Bronchial epithelial cell (primary cell): ENCODE measurements at places on chromosomes 3 and 15. TPM values are rescaled to one million over a fixed set of nuclear protein-coding genes. Genes with fewer than 3 reads are reported as not detected.

GPR171 gene
- total RNA-seq: not detected in 2 replicates

MYO5C gene
- total RNA-seq: 17.8 and 19.7 TPM in 2 replicates

SLC27A2 gene
- total RNA-seq: 1.3 and 6.7 TPM in 2 replicates

DNA sequence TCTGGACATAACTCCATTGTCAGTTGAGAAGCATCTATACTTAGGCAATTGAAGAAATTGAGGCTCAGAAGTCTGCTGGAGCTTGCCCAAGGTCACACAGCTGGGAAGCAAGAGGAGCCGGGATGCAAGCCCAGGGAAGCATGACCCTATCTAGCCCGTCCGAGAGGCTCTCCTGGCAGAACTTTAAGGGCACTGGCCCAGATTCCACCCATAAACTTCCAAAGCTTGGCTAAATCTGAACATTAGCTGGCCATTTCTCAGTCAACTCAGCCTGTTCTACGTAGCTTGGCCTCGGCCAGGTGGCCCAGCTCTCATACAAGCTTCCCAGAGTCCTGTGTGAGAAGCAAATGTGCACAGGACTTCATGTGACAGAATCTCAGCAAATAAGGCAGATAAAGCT lies 75.8 kb downstream of the LRIG1 start:
- no peak for DNase-seq

KBTBD13 gene
- total RNA-seq: not detected in 2 replicates

GRCh38 chr15:55248895-55249294 lies 40.7 kb downstream of the RAB27A start:
- DNase-seq: no peak

CHCHD4 gene
- total RNA-seq: 23.6 and 32.1 TPM in 2 replicates

DNA sequence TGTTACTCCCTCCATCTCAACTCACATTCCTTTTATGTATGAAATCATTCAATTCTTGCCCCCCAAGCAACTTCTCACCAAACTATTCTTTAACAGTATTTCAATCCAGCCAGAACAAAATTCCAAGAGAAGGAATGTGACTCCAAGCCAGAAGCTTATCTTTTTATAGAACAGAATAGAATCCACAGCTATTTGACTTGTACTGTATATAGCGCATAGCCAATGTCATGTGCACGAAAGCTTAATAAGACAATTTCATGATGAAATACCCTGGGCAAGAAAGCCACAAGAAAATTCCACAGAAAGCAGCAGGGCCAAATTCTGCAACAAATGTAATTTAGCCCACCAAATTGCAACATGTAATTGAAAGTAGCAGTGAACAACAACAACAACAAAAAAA lies 127.6 kb upstream of the UBE2E2 start:
- DNase-seq: no peak

GRCh38 chr3:31768479-31769125 lies 212.5 kb downstream of the OSBPL10 start:
- peak; percentile 42 for DNase-seq

GHSR gene
- not detected in 2 replicates for total RNA-seq

DNA sequence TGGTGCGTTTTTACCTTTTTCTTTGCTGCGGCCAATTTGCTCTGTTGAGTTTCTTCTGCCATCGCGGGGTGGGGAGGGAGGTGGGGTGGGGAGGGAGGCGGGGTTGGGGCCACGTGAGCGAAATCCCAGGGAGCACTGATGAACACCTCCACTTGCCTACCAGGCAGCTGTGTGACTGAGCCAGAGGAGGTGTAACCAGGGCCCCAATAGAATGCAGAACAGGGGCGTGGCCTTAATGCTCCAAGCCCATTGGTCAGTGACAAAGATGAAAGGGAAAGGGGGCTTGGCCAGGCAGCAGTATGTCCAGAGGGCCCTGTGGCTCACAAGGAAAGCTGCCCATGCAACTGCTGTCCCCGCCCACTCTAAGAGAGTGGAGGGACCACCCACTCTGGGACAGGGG lies 21.4 kb upstream of the OR4F6 start:
- DNase-seq: no peak

DNA sequence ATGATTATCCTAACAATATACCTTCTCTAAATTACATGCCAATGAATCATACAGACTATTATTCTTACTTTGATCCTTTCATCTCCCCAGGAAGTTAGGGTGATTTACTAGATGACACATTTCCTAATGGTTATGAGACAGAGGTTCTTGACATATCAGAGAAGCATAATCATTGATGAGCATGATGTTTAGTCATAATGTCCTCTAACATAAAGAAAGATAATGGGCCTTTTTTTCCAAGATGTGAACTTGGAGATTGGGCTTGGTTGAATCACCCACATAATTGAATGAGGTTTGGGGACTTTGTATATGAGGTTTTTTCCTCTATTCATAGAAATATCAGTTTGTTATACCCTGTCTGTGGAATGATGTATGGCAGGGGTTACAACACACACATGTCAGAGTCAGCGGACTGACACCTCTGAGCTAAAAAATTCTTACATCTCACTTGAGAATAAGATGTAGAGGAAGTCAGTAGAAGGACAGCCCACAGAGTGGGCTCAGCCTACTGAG lies 69.7 kb upstream of the DCBLD2 start:
- DNase-seq: peak; percentile 100

DNA sequence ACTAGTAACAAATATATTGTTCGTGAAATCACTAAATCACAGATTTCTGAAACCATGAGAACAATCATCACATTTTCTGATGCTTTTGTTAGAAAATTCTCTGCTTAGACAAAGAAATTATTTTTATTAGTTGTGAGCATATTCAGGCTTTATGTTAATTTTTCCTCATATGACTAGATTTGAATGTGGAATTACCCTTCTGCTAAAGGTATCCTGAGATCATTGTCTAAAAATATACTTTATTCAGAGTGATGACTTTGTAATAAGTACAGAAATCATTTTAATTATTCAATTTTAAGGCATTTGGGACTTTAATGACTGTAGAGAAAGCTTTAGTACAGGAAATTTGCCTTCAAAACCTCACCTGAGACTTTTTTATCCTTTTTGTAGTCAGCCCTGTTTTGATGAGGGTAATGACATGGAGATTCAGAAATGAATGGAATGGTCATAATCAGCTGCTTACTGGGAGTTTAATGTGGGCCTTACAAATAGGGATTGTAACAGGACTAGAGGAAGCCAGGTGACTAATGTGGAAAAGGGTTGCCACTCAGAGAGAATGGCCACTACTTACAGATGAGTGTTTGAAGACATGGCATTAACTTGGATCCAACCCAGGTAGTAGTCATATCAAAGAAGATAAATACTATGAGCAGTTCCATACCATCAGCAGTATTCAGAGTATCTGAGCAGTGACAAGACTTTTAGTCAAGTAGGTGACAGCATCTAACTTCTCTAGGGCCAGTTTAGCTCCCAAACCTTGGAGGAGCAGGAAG lies 148.3 kb downstream of the MBNL1 start:
- peak; percentile 64 for DNase-seq

- no peak for DNase-seq
Measured at GRCh38 chr15:84987949-84988624, 6.4 kb downstream of the PDE8A start.

CRYBG3 gene
- total RNA-seq: 13.4 and 17.7 TPM in 2 replicates

CHL1 gene
- total RNA-seq: 0.26 TPM in 2 replicates

DNA sequence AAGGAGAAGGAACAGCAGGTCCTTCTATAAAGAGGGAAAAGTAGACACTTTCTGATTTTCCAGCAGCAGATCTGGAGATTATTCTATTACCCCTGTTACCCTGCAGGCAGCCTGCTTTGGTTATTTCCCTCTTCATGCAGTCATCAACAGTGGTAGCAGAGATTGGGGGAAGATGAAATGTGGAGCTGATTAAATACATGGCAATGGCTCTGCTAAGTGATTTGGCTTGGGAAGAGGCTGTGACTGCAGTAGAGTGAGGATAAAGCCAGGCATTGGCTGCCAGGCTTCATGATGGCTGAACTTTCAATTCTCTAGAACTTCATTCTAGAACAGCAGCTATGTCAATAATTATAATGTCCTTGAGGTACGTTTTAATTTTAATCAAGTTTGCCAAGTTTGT lies 29.1 kb downstream of the PTX3 start:
- no peak for DNase-seq

ANKRD34C gene
- total RNA-seq: not detected in 2 replicates

GOLGA8M gene
- 0.13 TPM in 1 of 2 replicates, not detected in the other for total RNA-seq

DNA sequence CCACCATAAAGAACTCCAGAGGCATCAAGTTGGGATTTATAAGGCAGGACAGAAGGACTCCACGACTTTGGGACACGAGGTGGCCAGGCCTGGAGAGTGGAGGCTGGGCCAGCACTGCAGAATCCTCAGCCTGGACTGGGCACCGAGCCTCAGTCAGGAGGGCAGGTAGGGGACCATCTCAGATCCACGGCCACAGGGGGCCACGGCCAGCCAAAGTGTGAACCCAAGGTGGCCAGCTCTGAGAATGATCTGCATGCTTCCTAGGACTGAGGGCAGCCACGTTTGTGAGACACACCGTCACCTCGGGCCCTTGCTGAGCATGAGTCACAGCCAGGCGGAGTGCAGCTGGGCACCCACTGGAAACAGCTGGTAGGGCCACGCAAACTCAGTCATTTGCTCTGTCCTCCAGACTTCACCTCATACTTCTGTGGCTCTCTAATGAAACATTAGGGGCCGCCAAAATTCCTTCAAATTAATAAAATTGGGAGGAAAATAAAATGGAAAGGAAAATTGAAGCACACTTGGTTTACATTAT lies 65.8 kb downstream of the CTNNB1 start:
- DNase-seq: peak; percentile 45

GRCh38 chr3:12367346-12367745 lies 78.5 kb downstream of the PPARG start:
- no peak for DNase-seq

RETNLB gene
- not detected in 2 replicates for total RNA-seq

ADGRG7 gene
- total RNA-seq: under 0.01 TPM in 1 of 2 replicates, not detected in the other

CEMIP gene
- 2.9 and 5.3 TPM in 2 replicates for total RNA-seq

DNA sequence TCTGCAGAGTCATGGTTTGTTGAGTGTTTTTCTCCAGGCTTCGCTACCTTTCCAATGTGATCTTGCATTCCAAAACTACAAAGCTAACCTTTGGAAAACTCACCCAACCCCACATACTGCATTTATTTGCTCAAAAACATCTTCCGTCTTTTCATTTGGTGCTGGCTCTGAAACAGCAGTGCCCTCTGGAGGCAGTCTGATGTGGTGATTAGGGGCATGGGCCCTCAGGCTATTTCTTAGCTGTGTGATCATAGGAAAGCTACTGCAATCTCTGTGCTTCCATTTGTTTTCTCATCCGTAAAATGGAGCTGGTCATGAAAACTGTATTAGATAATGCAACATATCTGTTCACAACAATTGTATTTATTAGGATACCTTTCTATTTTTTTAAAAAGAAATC lies 47.0 kb downstream of the MTHFS start:
- peak; percentile 22 for DNase-seq

DNA sequence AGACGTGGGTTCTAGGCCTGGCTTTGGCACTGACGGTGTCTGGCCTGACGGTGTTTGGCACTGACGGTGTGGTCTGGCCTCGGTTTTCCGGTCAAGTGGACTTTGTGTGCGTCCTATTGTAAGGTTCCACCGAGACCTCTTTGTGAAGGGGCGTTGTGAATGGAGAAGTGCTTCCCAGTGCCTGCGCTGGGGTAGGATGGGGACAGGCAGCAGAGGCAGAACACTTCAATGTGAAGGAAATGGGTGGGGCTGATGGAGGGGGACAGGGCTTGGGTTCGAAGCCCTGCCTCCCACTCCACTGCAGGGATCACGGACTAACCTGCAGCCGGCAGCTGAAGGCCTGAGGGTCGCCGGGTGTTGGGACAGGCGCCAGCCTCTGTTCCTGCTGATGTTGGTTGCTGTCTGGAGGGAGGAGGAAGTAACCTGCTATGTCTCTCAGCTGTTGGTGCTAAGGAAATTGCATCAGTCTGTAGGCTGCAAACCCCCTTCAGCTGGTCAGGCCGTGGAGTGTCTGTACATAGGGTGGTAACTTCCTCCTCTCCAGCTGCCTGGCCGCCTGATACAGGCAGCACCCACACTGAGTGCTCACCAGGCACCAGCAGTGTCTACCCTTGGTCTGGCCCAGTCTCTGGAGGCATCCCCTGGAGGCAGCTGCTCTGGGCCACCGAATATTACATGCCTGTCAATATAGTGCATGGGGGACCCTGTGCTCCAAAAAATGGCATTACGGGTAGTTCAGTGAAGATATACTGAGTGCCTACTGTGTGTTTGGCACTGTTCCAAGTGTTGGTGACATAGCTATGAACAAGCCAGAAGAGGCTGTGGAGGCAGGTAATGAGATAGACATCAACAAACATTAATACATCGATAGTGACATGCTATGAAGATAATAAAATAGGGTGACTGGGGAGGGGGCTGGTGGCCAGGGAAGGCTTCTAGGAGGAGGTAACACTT lies 1.1 kb downstream of the TM6SF1 start:
- DNase-seq: peak; percentile 41

C3orf85 gene
- not detected in 2 replicates for total RNA-seq

DNA sequence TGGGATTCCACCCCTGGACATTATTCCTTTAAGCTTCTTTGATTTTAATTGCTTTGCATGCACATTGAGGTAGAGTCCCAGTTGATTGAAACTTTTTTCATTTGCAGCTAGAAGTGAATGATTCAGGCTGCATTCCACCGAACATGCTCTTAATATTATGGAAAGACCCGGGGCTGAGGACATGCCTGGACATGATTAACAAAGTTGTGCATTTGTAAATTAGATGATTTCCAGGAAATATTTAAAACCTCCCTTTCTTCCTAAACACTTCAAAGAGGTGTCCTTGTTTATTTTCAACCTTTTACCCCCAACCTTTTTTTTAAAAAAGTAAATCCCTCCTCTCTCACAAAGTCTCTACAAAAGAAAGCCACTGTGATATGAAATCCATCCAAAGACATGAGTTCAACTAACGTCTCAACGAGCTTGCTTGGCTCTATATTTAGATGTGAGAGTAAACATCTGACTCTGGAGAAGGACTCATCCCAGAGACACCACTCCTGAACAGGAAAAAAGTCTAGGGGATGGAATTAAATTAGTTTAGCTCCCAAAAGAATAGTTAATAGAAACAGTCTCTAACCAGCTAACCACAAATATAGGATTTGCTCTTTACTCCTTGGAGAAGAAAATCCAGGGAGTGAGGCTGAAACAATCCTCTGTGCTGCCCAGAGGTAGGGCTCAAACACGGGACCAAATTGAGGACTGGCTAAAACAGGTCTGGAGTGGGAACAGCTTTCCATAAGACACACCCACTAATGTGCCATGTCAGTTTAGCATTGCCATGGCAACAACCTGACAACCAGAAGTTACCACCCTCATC lies 83.1 kb downstream of the XXYLT1 start:
- DNase-seq: peak; percentile 89

ROBO2 gene
- 0.26 and 0.79 TPM in 2 replicates for total RNA-seq

PP2D1 gene
- not detected in 2 replicates for total RNA-seq
